ENCODE measurements at places on chromosomes 6 and 20.

DNA sequence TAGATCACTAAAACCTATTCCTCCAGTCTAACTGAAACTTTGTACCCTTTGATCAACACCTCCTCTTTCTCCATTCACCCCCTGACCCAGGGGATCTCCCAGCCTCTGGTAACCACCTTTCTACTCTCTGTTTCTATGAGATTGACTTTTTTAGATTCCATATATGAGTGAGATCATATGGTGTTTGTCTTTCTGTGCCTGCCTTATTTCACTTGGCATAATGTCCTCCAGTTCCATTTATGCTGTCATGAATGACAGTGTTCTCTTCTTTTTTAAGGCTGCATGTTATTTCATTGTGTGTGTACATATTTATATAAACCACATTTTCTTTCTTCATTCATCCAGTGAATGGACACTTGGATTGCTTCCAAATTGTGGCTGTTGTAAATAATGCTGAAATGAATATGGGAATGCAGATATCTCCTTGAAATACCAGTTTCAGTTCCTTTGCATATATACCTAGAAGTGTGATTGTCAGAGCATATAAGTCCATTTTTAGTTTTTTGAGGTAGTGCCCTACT is 57.7 kb downstream of the DHX35 start:
- peak; percentile 53 for DNase-seq

- DNase-seq: no peak
Observed at GRCh38 chr20:45957021-45957941, 14.7 kb downstream of the ZNF335 start.

- peak; percentile 35 for DNase-seq
Observed at GRCh38 chr6:33073431-33073871, at the start of gene HLA-DPA1. Gene HLA-DPA1 (minus strand): TSS chr6:33073649.

DNA sequence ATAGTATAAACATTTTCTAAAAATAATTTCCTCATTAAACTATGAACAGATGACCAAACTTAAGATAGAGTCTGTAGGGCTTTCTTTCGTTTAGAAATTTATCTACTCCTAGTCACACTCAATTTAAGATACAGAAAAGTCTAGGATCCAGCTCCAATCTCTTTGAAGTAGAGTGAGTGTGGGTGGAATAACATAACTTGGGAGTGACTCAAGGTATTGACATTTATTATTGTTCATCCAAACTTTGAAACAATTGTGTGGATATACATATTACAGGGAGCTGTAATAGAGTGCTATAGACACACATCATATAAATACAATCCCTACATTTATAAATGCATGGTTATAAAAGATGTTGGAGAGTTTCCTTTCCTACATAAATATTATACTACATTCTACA is 715.2 kb upstream of the MANEA start:
- no peak for DNase-seq

GRCh38 chr6:47438481-47439347 is 38.9 kb upstream of the CD2AP start:
- DNase-seq: no peak

DNA sequence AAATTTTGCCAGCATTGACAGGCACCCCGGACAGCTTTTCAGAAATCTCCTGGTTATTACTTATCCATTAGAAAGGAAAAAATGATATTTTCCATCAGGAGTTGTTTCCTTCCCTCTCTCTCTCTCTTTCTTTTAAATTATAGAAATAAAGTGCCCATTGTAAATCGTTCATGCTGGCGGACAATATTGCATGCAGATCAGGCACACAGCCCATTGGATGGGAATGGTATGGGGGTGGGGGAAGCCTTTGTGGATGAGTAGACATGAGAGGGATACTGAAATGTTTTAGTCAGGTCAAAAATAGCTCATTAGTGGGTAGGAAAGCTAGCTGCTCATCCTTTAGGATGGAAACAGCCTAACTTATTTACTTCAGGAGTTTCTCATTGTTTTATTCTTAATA is 764.9 kb upstream of the MMS22L start:
- DNase-seq: no peak

DNA sequence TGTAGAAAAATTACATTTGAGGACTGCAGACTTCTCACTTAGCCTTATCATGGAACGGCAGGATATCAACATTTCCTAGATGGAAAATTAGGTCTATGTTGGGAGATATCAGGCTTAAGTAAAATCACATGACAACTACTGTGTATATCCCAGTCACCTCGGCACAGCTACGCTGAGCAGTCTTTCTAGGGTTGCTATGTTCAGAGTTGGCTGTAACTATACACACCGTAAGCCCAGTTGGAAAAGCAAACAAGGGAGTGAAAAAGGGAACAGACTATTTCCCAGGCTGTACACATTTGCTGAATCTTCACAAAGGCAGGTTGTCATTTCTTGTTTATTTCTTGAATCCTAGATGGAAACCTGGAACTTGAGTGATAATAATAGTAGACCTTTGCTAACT is 80.7 kb upstream of the PTPRK start:
- DNase-seq: no peak

- DNase-seq: no peak
Observed at GRCh38 chr6:139443231-139444112, 69.0 kb upstream of the CITED2 start.

DNA sequence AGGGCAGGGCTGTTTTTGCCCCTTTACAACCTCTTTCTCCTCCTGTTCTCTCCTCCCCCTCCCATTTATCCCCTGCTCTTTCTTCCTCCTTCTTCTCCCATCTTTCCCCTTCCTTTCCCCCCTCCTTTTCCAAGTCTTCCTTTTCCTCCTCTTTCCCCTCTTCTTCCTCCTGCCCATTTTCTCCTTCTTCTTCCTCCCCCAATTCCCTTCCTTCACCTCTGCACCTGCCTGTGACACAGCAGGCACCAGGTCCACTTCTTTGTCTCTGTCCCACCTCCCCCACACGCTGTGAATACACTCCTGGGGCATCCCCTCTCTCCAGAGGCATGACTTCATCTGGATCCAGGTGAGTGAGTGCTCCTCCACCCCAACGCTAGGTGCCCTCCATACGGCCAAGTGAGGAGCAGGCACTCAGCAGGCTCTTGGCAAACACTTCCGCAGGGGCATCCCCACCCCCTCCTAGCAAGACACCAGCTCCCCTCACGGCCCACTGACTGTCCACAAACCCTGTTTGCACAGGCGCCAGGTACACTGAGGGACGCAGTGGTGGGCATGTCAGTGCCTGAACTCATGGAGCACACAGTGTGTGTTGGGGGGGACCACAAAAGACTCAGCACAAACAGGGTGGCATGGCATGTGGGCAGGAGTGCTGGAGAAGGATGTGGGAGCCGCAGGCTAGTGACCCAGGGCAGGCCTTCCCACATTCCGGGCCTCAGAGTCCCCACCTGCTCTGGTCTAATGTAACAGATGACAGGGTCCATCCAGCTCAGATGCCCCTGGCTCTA is 10.7 kb upstream of the TLDC2 start:
- DNase-seq: no peak
